Stimulated activated CD8-positive, alpha-beta memory T cell treated with anti-CD3 and anti-CD28 coated beads, Interleukin-15, amount 100 ng/mL, for 1 hour (primary cell): ENCODE measurements at places on chromosomes 1 and 21.

DNA sequence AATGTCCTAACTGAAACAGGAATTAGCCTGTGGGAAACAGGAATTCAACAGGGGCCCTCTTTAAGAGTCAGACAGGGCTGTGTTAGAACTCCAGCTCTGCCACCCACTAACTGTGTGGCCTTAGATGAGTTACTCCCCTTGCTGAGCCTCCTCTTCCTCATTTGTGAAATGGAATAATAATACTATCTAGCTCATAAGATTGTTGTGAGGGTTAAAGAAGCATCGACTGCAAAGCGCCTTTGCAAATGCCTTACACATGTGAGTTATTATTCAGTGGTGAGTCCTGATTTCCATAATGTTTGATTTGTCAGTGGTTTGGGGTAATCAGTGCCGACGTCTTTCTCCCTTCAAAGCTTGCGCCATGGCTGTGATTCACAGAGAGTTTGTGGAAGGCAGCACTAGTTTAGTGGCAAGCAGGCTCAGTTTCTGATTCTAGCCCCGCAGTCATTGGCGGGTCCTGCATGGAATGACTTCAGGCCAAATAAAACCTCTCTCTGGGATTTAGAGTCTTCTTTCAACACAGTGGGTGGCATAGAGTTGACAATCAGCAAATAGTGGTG, 388.5 kb downstream of the PLPP3 start:
- no peak for DNase-seq

DNA sequence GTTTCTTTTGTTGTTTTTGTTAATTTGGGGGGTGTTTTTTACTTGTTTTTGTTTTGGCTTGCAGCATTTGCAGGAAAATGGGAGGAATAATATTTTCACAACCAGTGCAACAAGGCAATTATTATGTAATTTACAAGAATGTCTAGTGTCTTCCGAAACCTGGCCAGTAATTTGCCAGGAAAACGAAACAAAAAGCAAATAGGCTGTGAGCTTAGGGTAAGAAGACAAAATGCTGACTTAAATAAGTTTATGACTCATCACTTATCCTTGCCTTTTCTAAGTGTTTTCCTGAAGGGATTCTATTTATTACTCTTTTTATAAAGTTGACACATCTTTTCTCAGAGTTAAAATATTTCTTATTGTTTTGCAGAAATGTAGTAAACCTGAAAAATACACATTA, 49.8 kb downstream of the KCNT2 start:
- DNase-seq = no peak

DNA sequence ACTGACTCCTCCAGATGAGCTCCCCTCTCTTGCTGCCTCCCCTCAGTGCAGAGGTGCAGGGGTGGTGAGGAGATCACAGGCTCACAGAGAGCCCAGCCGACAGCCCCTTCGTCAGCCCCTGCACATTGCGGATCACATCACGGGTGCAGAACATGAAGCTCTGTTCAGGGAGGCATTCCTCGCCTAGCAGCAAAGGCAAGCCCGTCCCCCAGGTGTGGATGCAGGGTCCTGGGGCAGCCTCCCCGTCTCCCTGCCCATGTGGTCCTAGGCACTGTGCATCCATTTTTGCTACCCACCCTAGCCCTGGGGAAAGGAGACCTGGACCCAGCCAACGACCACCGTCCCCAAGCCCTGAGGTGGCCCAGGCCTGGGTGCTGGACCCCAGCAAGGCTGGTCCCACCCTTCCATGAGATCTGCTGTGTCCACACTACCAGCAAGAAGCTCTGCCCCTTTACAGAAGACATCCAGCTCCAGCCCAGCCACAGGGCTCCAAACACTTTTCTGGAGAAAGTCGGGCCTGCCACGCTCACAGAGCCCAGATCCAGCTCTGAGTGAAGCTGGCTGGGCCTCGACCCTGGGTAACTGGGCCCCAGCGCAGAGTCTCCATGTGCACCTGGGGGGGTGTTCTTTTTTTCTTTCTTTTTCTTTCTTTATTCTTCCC, 248.7 kb downstream of the NPHP4 start:
- no peak for DNase-seq

- no peak for DNase-seq
These were observed 20.6 kb upstream of the TMEM35B start for GRCh38 chr1:35005711-35006110.

DNA sequence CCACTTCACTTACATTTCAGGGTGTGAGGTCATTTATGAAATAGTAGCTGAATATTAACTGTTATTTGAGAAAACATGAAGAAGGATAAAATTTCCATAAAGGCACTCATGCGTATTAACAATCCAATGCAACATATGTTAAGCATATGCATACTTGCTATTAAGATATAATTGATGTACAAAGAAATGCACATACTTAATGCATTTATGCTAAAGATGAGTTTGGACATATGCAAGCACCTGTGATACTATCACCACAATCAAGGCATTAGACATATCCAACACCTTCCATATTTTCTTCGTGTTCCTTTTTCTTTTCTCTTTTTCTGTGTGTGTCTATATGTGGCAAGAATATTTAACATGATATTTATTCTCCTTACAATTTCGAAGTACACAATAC, 464.8 kb upstream of the BRINP3 start:
- no peak for DNase-seq

DNA sequence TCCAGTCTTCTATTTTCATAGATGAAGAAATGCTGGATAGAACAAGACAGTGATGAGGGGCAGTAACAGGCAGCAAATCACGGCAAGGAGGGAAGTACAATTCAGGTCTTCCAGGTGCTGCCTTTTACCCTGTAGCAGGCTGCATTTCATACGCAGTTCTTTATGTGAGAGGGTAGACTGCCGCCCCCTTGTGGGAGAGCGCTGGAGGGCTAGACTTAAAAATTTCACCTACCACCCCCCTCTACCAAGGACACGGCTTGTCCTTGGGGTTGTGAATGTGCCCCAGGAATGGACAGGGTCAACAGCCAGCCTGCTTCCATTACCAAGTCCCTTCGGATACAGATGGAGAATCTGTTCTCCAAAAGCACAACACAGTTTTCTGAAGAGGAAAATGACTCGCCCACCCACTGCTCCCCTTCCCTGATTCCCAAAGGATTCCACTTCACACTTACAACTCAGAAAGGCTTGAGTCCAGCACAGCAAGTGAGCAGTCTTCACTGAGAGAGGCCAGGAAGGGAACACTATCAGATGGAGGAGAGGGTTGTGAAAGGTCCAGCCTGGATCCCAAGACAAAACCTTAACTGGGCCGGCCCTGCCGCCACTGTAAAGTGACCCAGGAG, 7.4 kb downstream of the WDR77 start:
- DNase-seq = peak; percentile 49

GRCh38 chr1:201214461-201214860, 23.8 kb downstream of the IGFN1 start:
- no peak for DNase-seq

- DNase-seq = no peak
These were observed 831 bp upstream of the KRTAP10-2 start for GRCh38 chr21:44552136-44552535.

DNA sequence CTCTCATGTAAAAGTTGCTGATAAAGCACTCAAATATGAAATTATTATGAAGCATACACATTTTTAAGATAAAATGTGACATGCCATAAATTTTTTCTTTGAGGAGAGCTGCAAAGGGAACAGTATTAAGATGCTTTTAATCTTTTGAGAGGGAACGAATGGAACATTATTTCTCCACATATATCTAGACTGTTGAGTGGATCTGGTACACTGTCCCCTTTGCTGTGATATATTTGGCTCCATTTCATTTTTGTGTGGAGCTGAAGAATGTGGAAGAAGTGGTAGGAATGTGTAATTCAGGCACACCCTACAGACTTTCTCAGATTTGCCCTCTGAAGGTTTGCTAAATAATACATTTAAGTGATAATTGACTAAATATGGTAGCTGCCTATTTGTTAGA, 31.7 kb downstream of the PGM1 start:
- no peak for DNase-seq

GRCh38 chr1:227621211-227621610, 57.9 kb downstream of the ZNF678 start:
- no peak for DNase-seq

GRCh38 chr1:116521186-116521585, 49.6 kb downstream of the CD58 start:
- DNase-seq = no peak

DNA sequence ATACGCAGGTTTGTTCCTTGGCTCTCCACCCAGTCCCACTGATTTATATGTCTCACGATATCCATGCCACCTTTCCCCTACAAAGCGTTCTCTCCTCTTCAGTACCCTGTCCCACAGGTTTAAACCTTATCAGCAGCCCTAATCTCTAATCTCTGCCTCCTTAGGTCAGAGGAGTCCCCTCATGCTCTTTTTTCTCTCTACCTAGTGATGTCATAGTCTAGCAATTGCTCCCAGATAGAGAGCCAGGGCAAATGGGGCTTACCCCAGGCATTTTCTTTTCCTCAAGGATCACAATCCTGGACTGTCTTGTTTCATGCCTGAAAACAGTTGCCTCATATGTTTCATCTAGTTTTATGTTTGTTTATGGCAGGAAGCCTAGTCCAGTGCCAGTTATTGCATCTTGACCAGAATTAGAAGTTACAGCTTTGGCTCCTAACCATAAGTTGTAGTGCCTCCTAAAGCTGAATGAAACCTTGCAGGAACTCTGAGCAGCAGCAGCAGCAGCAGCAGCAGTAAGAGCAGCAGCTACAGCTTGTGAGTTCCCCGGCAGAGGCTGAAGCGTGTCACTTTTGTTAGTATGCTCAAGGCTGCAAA, 26.7 kb upstream of the TP53BP2 start:
- no peak for DNase-seq

- DNase-seq = no peak
These were observed 7.7 kb downstream of the POU3F1 start for GRCh38 chr1:38038861-38039260.

- DNase-seq = no peak
These were observed 93.6 kb downstream of the NFIA start for GRCh38 chr1:61175976-61176375.

- no peak for DNase-seq
These were observed 33.9 kb upstream of the GPR25 start for GRCh38 chr1:200838676-200839445.

DNA sequence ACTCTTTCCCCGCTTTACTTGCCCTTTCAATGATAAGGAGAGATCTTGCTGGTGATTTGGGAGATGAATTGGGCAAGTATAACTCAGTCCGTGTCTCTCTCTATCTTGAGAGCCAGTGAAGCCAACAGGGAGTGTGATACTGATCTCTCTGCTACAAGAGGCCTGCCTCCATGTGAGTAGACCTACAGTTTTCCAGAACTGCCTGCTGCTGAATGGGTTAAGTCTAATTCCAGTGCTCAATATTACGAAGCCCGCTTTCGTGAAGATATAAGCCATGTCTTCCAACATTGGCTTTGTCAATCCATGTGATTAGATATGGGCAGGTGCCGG, 92.6 kb downstream of the ADCY10 start:
- no peak for DNase-seq

- no peak for DNase-seq
These were observed 141.8 kb downstream of the TOMM20 start for GRCh38 chr1:234986750-234987414.

DNA sequence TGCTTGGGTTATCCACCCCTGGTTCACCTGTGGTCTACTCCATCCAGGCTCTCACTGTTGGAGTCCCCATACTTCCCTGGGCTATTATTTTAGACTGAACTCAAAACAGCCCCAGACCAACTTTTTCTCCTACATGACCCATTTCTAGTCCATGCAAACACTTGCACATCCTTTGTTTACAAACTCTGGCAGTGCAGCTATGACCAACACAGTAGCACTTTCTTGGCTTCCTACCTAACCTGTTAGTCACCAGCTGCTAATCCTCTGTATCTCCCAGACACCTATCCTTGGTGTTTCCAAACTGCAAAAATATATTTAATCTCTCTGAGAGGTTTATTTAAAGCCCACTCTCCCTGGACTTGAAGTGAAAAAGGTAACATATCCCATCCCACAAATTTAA, 90.8 kb downstream of the DDAH1 start:
- DNase-seq = no peak
